ENCODE measurements at places on chromosomes 7 and 10. TPM values are rescaled to one million over a fixed set of nuclear protein-coding genes. Genes with fewer than 3 reads are reported as not detected.

DNA sequence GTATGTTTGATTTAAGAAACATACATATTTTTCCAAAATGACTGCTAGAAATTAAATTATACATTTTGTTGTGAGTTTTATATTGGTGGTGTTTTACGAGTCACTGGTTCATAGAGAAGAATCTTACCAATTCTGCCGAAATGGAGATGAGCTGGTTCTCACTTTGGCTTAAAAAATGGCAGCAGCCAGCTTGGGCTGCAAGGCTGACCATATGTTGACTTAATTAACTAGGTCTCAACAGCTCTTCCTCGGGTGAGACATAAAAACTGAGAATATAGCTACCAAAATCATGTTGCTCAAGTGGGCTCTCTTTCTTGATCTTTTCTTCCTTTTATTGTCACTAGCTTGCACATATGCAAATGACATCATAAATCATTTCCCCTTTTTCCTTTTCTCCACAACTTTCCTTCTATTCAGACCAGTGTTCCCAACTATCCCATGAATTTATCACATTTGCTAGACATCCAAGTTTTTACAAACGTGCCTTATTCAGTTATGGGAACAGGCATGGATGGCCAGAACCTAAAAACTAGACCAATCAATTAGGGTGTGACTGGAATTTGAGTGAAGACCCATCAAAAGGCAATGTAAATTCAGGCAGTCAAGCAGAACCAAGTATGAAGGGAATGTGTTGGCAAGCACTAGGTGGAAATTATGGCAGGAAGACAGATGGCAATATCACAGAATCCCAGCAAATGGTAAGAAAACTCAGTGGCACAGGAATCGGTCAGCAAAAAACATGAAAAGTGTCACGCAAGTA is 6.4 kb upstream of the TSPAN12 start:
- no peak for DNase-seq

Gene SVIL
- 13.1 TPM for total RNA-seq

DNA sequence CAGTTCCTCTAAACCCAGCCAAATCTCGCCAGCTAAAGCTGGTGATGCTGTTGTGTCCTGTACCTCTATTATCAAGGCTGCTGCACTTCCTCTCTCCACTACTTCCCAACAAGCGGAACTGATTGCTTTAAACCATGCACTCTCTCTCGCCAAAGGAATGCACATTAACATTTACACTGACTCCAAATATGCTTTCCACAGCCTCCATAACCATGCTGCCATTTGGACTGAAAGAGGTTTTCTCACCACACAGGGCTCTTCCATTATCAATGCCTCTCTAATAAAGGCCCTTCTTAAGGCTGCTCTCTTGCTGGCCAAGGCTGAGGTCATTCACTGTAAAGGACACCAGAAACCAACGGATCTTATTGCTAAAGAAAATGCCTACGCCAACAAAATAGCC is 11.4 kb upstream of the LRRC61 start:
- DNase-seq = peak; percentile 9

Gene PWWP2B
- total RNA-seq = 10.0 TPM

All from H9 (cell line).